Thoracic aorta (tissue), 2 donors: ENCODE measurements at places on chromosomes 6 and 20.

- no peak for DNase-seq
These were observed 225.1 kb upstream of the MANEA start for GRCh38 chr6:95352064-95352795.

DNA sequence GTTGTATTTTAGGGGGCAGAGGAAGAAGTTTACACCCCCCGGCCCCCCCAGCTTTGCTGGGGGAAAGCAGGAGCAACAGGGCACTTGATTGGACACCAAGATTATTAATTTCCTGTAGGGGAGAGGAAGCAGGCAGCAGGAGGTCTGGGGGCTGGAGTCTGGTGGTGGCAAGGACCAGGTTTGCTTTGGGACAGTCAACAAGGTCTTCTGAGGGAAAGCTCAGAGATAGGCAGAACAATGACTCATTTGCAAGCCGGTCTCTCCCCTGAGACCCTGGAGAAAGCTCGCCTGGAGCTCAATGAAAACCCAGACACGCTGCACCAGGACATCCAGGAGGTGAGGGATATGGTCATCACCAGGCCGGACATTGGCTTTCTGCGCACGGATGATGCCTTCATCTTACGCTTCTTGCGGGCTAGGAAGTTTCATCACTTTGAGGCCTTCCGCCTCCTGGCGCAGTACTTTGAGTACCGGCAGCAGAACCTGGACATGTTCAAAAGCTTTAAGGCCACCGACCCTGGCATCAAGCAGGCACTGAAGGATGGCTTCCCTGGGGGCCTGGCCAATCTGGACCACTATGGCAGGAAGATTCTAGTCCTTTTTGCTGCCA lies 1.6 kb downstream of the CLVS2 start:
- DNase-seq = no peak

- DNase-seq = no peak
These were observed 732 bp downstream of the CYP24A1 start for GRCh38 chr20:54172856-54173652.

GRCh38 chr6:44289726-44290260 lies 19.5 kb downstream of the TMEM151B start:
- no peak for DNase-seq
